ENCODE measurements at places on chromosomes 3 and 15.

GRCh38 chr3:104460477-104461406 is 906.0 kb upstream of the ALCAM start:
- DNase-seq, result no peak

GRCh38 chr3:83956431-83956830 is 1002.4 kb upstream of the CADM2 start:
- no peak for DNase-seq

DNA sequence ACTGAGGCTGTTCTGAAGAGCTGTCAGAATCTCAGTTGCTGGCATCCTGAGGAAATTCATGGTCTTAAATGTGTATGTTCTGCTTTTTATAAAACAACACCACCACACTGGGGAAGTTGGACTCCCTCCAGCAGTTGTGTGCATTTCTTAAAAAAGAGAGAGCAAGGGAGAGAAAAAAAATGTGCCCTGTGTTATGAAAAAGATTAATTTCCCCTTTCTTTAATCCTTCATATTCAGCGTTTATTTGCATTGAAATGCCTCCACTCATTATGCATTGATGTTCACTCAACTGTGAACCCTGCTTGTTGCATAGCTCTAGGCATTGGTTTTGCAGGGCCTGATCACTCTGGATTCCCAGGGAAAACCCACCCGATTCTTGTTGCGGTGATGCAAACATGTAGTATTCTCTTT is 4.4 kb upstream of the ZNF609 start:
- peak; percentile 82 for DNase-seq

DNA sequence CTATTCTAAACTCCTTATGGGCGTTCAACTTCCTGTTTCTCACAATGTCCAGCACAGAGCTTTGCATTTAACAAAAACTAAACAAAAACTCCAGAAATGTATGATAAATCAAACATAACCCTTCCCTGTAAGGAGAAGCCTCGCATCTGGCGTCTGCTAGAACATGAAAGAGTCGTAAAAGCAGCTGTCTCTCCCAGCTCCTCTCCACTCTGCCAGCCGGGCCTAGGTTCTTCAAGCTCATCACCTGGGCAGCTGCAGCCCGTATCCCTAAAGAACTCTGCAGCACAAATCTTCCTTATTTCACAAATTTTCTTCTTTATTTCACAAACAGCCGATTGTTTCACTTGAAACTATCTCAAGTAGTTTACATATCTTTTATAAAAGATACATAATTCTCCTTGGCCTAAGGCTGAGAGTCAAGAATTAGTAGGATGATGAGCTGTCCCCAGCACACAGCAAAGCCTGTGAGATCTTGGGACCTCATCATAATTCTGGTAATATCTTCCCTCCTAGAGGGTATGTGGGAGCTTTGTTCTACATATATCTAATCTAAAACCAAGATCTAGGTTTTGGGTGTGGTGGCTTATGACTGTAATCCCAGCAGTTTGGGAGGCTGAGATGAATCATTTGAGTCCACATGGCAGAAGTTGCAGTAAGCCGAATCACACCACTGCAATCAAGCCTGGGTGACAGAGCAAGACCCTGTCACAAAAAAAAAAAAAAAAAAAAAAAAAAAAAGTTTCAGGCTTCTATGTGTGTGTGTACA is 35.3 kb downstream of the ANXA2 start:
- DNase-seq, result peak; percentile 52

GRCh38 chr15:88894348-88894818 is 961 bp downstream of the HAPLN3 start:
- peak; percentile 60 for DNase-seq

GRCh38 chr3:101377209-101377608 is 56.8 kb upstream of the IMPG2 start:
- no peak for DNase-seq

GRCh38 chr3:183189641-183190040 is 27.1 kb upstream of the LAMP3 start:
- DNase-seq, result no peak

DNA sequence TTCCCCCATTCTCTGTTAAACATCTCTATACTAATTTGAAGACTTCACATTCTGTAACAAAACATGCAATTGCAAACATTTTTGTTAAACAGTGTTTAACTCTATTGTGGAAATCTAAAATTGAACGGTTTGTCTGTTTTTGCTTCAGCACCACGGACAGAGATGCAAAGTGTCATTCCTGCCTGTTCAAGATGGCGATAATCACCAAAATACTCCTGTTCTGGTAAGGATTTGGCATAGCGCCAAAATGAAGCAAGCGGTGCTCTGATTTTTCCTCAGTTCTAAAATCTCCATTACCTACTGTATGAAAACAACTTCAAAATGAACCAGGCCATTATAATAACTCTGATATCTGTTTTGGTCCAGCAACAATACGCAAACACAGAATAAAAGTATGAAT is 129.7 kb upstream of the TUSC7 start:
- DNase-seq, result no peak

GRCh38 chr15:80893777-80894176 is 95.8 kb downstream of the MESD start:
- DNase-seq, result no peak

- no peak for DNase-seq
Measured at GRCh38 chr15:50302581-50302980, 37.1 kb upstream of the HDC start.

DNA sequence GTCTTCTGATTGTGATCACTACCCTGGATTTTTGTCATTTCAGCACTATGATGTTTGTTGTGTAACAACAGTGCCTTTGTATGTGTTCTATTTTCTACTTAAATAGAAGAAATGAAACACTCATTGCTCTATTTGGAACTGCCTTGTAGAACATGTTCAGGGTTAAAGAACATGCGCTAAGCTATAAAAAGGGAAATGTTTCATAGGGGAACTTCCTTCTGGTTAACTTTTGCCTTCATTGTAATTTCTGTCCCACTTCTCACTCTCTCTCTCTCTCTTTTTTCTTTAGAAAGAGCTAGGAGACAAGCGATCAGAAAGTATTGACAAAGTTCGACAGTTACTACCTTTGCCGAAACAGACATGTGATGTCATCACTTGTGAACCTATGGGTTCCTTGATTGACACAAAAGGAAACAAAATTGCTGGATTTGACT is at the start of gene P2RY12:
Gene P2RY12 (minus strand): TSS at position 13 of the 434 bp plus-strand sequence. CDS start 45,908 bp downstream, outside the sequence.
- DNase-seq, result peak; percentile 42

- no peak for DNase-seq
Measured at GRCh38 chr15:89316504-89316903, 18.1 kb downstream of the POLG start.

- no peak for DNase-seq
Measured at GRCh38 chr3:39125841-39126500, 18.5 kb downstream of the TTC21A start.

GRCh38 chr3:186883686-186884058 is 41.2 kb downstream of the ADIPOQ start:
- DNase-seq, result no peak

GRCh38 chr15:69910514-69910913 is 187.2 kb downstream of the TLE3 start:
- no peak for DNase-seq

GRCh38 chr3:121648219-121648958 is 12.3 kb downstream of the HCLS1 start:
- DNase-seq, result no peak

DNA sequence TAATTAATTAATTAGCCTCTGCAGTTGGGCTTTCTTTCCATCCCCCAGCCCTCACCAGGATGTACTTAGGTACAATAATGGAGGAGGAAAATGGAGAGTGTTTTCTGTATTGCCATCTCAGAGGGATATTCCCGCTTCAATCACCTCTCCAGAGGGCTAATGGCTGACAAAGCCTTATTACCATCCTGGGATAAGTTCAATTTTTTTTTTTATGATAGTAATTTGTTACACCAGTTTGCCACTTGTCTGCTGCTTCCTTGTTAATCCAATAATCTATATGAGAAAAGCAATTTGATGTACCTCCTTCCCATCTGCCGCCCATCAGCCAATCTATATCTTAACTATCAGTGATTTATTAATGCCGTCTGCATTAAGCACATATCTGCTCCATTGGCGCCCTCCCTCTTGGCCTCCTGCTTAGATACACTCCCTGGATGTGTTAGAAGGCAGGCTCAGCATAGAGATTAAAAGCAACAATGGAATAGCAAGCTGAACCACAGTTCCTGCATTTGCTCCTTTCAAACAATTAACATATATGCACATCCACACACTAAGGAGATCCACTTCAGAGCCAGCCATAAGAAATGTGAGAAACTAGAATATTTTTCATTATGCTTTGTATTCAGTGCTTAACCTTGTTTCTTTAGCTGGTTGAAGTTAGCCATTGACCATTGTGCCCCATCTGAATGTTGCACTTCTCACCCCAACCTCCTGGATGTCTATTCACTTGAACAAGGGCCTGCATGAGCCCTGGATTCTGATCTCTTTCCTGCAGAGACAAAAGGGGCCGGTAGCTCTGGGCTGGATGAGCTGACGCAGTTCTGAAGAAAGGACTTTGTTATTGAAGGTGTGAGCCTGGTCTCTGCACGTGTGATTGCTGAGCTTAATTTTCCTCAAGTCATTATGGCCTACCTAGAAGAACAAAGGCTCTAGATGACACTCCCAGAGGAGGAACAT is 237.3 kb upstream of the GAP43 start:
- no peak for DNase-seq

DNA sequence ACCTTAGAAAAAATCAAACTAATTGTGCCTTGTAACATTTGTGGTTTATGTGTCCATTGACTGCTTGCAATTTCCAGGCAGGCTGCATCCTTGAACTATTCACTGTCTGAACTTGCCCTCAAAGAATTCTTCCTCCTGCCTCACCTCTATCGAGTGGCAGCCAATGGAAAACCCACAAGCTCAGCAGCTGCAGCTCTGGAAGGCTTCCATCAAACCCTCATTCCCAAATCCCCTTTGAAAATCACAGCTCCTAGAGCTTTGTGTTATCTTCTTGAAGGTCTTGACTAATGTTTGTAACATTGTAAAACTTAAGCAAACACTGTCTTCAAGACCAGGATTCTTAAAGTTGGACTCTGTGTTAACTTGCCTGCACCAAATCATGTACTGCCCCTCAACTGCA is 81.1 kb downstream of the FILIP1L start:
- DNase-seq, result no peak

DNA sequence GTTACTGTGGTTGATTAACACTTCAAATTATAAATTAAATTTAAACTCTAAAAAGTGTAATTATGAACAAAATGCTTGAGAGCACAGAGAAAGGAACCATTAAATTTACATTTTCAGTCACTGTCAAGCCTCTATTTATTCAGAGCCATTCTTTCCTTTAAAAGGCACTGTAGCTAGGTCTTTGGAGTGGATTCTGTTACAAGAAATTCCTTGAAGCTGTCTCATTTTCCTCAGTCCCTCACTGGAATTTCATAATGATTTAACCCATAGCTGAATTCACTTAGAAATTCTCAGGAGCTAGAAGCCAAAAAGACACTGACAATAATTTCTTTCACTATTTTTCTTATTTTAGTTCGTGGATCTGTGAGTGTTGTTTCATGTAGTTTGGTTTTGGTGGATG is 81.2 kb upstream of the TCF12 start:
- DNase-seq, result no peak

DNA sequence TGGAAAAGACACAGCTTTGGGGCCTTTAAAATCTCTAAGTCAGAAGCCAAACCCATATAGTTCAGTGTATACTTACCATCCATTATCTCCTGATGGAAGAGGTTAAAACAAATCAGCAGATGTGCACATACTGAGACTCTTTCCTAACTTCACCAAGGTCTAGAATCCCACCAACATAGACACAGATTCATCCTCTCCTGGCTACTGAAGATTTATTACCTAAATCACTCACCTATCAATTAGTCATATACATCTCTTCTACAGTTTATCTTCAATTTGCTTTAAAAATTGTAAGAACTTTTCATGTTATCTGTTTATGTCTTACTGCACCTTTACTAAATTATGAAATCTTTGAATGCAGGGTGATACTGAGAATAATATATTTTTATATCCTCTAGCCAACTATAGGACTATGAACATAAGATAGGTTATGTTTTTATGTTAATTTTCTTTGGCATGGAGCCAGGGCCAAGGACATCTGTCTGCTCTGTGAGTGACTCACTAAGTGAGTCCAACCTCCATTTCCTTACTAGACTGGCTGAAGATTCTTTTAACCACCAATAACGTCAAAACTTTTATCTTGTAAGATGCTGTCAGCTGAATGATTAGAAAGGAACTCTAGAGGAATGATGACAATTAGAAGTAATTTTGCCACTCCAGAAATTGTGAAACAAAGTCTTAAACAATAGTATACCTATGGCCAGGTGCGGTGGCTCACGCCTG is 397.6 kb downstream of the FOXP1 start:
- DNase-seq, result no peak

- DNase-seq, result peak; percentile 55
Measured at GRCh38 chr3:128492671-128493569, at the start of gene GATA2. TSS of gene GATA2 (minus strand) at chr3:128493201. CDS start at chr3:128487031, 6,170 bp downstream.

GRCh38 chr3:57966829-57967228 is 41.4 kb upstream of the FLNB start:
- DNase-seq, result no peak

- no peak for DNase-seq
Measured at GRCh38 chr3:117192888-117193287, 483.3 kb downstream of the TUSC7 start.

DNA sequence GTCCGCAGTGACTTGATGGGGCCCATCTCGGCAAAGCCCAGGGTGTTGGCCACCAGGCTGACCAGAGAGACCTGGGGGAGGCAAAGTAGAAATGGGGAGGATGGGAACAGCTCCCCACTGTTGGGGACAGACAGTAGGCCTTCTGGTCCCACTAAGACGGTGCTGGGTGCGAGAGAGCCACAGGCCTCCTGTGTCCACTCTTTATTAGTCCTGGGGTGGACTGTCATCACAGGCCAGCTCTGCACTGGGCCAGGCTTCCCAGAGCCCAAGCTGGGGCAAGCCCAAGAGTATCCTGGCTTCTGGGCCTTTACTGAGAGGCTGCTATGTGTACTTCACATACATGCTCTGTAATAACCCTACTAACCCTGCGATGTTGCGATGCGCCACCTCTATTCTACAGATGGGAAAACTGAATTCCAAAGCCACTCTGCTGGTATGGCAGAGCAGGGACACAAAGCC is 66.4 kb downstream of the EXOG start:
- DNase-seq, result no peak

DNA sequence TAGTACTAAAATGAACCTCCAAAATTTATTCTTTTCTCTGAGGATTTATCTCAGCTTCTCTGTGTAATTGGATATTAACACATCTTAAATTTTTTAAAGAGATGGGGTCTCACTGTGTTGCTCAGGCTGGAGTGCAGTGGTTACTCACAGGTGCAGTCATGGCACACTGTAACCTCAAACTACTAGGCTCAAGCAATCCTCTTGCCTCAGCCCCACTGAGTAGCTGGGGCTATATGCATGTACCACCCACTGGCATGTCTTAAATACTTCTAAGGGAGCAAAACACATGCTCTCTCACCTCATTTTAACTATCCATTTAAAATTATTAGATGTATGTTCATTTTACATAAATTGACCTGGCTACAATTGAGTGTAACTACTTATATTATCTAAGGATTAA is 11.3 kb upstream of the TMEM87A start:
- DNase-seq, result no peak

DNA sequence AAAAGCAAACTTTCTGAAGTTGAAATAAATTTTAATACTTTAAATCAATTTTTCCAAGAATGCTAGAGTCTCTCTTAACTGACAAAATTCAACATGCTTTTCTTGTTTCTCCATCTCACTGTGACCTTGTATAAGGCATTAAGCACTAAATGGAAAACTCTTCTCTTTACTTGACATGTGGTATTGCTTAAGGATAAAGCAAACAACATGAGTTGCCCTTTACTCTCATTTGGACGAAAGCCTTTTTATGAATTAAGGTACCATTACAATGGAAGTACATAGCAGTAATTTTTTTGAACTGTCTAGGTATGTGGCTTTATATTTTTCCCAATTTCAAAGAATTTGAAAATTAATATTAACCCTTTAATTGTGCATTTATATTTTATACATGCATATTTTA is 1.4 kb downstream of the STRIT1 start:
- no peak for DNase-seq
